ENCODE measurements at places on chromosomes 6 and 20. TPM values are rescaled to one million over a fixed set of nuclear protein-coding genes. Genes with fewer than 3 reads are reported as not detected.

DNA sequence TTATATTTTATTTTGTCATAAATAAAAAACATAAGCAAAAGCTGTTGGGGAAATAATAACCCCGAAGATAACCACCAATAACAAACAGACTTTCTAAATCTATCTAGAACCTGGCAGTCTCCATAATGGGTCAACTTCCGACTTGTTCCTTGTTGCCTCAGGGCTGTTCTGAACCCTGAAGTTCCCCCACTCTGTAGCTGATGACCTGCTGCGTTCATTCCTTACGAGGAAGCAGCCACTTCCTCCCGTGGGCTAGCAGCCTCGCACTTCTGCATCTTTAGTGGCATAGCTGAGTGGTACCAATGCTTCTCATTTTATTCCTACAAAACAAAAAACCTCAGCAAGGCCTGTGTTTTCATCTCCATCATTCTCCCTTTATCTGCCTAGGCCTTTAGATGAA lies 103.0 kb downstream of the PLEKHG1 start:
- no peak for ATAC-seq

DNA sequence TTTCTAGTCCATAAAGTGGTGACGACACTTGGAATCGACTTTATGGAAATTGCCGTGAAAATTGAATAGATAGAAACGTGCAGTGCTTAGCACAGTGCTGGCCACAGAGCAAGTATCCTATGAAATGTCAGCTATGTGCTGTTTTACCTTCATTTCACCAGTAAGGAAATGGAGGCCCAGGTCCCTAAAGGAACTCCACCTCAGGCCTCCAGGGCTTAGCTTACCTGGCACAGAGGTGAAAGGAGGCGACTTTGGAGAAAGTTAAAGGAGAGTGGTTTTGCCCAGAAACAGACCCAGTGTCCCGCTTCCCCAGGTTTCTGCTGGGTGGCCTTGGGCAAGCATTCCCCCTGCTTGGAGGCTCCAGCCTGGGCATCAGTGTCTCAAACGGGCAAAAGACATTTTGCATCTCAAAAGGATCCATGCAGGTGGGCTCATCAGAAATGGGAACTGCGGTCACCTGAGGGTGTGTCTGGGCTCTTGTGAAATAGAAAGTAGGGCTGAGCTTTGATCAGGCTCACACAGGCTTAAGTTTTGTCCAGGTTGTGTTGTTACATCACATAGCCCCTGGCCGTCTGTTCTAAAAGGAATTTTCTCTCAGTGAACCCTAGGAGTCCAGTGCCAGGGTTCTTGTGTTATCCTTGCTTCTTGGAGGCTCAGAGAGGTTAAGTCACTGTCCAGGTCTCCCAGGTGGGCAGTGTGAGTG lies 6.8 kb upstream of the TULP1 start:
- peak; percentile 49 for ATAC-seq

- no peak for ATAC-seq
These were observed 1247.9 kb downstream of the GRIK2 start for GRCh38 chr6:102641426-102641825.

DNA sequence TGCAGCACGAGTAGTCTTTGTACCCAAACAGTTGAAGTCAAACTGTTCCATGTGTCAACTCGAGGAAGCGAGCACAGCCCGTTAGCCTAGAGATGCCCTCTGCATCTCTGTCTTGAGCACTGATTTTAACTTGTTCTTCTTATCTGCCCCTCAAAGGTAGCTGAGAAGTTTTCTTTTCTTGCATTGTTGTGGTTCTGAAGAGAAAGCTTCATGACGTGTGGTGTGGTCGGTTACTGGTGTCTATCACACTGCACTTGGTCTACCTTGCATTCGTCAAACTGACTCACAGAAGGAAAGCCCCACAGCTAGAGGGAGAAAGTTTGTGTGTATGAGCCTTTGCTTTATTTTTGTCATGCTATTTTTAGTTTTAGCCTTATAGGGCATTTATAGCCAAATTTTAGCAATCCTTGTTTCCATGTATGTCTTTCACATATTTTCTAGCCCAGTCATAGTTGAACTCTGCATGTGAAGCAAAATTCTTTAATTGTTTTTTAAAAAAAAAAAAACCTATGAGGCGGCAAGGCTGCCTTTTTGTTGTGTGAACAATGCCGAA lies 115.1 kb downstream of the JAG1 start:
- peak; percentile 48 for ATAC-seq

MYT1 gene
- not detected for total RNA-seq

EEF1A2 gene
- total RNA-seq, result 0.76 TPM

B3GAT2 gene
- total RNA-seq, result not detected

SOBP gene
- total RNA-seq, result 0.32 TPM

OR2H1 gene
- total RNA-seq, result not detected

Data from esophagus mucosa (tissue), 1 donor.